ENCODE measurements at places on chromosomes 12 and 14.

GRCh38 chr12:115583591-115583990 lies 693.9 kb downstream of the MED13L start:
- no peak for DNase-seq

- DNase-seq: no peak
Measured at GRCh38 chr12:118548887-118549509, 172.6 kb downstream of the SUDS3 start.

DNA sequence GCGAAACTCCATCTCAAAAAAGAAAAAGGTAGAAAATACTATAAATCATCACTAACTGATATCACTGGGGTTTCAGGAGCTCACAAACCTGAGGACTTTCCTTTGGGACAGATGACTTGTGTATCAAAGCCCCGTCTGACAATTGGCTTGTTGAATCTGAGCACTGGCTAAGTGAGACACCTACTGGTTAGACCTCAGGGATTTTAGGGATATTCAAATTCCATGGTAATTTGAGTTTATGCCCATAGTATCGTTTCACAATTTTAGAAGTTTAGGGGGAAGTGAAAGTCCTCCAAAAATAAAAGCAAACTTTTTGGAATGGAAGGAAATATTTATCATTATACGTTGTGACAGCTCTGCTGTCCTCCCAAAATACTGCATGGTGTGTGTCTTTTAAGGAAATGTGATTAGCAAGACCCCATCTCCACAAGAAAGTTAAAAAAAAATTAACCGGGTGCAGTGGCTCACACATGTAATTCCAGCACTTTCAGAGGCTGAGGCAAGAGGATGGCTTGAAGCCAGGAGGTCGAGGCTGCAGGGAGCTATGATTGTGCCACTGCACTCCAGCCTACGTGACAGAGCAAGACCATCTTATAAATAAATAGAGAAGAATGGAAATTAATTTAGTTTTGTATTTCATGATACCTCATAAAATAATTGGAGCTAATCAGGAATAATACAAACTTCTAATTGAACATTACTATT lies 49.2 kb downstream of the FBXL14 start:
- no peak for DNase-seq

- peak; percentile 66 for DNase-seq
Measured at GRCh38 chr12:57069523-57069922, 9.1 kb downstream of the NEMP1 start.

- no peak for DNase-seq
Measured at GRCh38 chr14:77980475-77981321, 180.8 kb downstream of the ADCK1 start.

DNA sequence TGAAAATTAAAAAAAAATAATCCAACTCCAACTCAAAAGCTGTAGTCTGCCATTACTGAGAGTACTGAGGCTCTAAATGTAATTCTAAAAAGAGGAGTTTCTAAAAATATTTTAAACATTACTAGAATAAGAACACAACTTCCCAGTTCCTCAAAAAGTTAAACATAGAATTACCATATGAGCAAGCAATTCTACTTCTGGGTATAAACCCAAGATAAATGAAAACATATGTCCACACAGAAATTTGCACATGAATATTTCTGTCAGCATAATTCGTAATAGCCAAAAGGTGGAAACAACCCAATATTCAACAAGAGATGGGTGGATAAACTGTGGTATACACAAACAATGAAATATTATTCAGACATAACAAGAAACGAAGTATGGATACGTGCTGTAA lies 15.0 kb upstream of the NR2C1 start:
- no peak for DNase-seq

- no peak for DNase-seq
Measured at GRCh38 chr12:42208574-42208973, 29.5 kb downstream of the YAF2 start.

DNA sequence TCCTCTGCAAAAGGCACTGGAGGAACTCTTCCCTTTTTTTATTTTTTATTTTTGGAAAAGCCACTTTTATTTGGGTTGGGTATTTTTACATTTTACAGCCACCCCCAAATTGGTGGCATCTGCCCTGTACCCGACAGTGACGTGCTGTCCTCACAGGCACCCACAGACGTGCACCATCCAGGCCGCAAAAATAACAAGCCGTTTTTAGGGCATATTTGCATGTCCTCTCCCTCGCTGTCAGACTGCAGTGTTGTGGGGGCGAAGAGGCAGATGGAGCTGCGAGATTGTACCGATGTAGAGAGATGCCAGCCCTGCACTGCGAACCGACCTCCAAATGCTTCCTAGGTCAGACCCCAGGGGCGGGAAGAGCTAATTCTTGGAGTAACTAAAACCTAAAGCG lies 12.2 kb downstream of the JDP2 start:
- no peak for DNase-seq

DNA sequence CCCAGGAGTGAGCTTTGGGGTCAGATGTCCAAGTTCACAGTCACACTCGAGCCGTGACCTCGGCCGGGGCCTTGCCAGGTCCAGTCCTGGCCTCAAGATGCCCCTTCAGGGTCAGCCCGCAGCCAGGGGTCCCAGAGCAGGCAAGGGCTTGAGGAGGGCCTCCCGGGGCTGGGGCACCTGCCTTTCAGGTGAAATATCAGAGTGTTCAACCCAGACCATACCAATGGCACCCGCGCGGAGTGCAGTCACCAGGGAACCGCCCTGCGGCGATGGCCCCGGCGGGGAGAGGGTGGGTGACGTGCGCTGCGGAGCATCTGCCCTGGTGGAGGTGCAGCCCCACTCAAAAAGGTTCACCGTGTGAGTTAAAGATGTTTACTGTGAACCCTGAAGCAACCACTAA lies 16.9 kb downstream of the LRCOL1 start:
- DNase-seq: no peak

DNA sequence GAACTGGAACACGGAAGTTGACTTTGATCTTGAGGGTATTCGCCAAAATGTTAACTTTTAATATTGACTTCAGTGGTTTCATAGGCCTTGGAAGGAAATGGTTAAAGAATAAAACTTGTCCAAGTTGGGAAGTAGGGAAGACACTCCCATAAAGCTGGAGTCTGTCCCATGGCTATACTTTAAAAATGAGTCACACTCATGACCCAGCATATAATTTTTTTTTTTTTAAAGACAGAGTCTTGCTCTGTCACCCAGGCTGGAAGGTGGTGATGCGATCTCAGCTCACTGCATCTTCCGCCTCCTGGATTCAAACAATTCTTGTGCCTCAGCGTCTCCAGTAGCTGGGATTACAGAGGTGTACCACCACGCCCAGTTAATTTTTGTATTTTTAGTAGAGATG lies 19.6 kb downstream of the TMPRSS12 start:
- no peak for DNase-seq

DNA sequence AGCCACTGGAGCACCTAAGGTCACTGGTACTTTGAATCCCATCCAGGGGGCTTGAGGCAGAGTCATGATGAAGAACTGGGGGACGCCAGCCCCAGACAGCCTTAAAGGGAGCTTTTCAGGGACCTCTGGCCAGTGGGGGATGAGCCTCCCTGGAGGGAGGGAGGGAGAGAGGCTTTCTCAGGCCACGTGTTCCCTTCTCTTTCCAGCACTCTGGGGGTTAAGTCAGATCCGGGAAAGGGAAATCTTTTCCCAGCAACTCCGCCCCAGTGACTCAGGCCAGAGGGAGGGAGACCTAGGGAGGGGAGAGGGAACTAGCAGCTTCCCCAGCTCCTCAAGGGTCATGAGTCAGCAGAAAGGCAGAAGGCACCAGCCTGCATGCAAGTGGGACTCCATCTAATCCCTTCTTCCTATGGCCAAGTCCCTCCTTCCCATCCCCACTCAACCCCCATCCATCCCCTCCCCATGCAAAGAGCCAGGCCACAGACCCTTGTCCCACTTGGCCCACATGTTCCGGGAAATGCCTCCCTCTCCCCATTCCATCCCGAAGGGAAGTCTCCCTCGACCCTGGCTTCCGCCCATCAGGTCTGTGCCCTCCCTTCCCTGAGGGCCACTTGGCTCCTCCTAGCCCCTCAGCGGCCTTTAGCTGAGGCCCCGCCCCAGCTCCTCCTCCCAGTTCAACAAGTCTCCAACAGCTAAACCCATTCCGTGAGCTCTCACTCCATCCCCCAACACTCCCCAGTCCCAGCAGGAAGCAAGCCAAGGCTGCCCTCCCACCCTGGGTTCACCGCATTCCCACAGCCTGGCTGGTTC lies 5.6 kb downstream of the TNFRSF1A start:
- DNase-seq: peak; percentile 99
